CD8-positive, alpha-beta memory T cell (primary cell): ENCODE measurements at places on chromosomes 1 and 21.

- DNase-seq, result no peak
Observed at GRCh38 chr1:168088511-168089325, 48.0 kb downstream of the GPR161 start.

DNA sequence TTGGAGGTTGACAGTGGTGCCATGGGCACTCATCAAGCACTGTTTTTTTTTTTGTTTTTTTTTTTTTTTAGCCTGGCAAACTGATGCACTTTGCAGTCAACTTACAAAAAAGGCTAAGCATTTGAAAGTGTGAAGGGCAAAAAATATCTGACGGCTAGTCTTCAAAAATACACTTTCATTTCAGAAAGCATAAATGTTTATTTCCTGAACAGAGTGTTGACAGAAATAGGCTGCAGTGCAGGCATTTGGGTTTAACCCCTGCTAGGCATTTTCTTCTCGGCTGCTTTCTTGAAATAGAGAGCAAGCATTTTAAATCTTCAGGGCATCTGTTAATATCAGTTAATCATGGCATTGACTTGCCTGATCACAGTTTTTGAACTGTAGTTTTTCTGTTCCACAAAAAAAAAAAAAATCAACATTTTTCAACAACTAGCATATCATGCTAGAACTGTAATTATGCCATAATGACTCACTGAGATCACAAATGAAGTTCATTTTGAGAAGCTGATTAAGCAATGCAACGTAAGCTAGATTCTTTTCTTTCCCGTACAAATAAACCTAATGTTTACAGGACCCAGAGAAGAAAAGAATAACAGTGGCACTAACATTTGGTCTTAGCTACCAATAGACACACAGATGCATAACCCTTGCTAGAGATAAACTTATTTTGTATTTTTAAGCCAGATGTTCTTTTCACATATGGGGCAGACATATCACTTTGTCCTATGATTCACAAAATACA is 100.4 kb upstream of the USH2A start:
- DNase-seq, result no peak

DNA sequence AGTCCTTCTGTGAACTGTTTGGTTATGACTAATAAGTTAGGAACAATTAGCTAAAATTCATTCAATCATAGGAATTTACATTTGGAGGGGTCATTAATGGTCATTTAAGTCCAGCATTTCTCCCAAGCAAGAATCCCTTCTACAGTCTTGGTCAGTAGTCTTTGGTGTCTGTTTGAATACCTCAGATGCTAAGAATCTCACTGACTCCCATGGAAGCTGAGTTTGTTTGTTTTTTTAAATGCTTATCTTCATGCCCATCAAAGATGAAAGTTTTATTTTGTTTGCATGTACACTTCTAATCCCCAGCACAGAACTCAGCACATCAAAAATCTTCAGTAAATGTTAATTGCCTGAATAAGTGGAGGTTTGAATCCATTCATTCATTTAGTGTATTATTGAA is 41.3 kb upstream of the SLC44A3 start:
- DNase-seq, result no peak

GRCh38 chr1:198850196-198850595 is 211.4 kb downstream of the PTPRC start:
- no peak for DNase-seq

DNA sequence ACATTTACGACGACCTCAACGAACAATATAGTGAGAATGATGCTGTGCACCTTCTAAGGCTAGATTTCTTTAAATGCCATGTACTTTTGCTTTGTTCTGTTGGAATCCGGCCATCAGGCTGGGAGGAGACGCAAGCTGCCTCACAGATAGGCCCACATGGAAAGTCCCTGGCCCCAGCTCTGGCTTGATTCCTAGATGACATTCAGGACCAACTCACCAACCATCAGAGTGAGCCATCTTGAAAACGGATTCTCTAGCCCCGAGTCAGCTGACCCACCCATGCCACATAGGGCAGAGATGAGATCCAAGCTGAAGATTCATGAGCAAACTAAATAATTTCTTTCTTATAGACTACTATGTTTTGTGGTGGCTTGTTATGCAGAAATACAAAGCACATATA is 164.4 kb downstream of the ZNF281 start:
- no peak for DNase-seq

- no peak for DNase-seq
Observed at GRCh38 chr1:225842788-225843425, 33.0 kb downstream of the EPHX1 start.

DNA sequence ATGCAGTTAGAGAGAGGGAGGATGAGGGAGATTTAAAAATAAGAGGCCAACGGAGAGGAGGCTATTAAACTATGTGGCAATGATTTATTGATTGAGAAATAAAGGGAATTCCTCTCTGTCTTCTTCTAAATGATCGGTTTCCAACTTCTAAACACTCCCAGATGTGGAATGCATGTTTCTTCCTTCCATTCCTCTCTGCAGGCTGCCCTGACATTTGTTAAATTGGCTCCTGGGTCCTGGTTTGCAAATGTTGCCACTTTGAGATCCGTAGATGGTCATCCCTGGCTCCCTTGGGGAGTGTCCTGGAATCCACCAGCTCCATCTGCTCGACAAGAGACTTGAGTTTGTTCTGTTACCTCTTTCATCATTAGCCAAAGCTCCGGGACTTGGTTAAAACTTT is 10.3 kb upstream of the C1orf198 start:
- DNase-seq, result no peak

- no peak for DNase-seq
Observed at GRCh38 chr1:33258788-33259274, 2.5 kb downstream of the ZNF362 start.

GRCh38 chr1:8586438-8586837 is 231.0 kb downstream of the RERE start:
- DNase-seq, result no peak

DNA sequence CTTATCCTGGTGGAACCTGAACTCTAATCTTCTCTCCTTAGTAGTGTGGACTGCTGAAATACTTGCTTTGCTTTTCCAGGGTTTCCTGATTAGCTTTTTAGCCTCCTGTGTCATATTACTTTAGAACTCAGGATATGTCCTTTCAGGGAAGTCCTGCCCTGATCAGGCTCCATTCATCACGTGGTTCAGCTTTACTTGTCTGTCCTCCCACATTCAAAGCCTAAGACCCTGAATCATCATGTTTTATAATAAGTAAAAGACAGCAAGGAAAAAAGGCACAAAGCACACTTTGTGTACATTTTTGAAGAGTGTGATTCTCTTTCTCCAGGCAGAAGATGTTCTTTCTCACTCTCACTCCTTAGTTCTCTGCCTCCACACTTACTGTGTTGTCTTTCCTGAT is 70.6 kb downstream of the PATJ start:
- DNase-seq, result no peak

DNA sequence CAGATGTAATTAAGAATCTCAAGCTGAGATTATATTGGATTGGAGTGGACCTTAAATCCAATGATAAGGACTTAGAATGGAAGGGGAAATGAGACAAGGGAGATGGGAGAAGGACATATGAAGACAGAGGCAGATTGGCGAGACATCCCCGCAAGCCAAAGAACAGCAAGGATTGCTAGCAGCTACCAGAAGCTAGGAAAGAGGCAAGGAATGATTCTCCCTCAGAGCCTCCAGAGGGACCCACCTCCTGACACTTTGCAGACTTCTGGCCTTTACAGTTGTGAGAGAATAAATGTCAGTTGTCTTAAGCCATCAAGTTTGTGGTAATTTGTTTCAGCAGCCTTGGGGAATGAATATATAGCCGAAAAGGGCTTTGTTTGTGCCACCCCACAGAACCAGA is 20.7 kb downstream of the METTL13 start:
- no peak for DNase-seq

DNA sequence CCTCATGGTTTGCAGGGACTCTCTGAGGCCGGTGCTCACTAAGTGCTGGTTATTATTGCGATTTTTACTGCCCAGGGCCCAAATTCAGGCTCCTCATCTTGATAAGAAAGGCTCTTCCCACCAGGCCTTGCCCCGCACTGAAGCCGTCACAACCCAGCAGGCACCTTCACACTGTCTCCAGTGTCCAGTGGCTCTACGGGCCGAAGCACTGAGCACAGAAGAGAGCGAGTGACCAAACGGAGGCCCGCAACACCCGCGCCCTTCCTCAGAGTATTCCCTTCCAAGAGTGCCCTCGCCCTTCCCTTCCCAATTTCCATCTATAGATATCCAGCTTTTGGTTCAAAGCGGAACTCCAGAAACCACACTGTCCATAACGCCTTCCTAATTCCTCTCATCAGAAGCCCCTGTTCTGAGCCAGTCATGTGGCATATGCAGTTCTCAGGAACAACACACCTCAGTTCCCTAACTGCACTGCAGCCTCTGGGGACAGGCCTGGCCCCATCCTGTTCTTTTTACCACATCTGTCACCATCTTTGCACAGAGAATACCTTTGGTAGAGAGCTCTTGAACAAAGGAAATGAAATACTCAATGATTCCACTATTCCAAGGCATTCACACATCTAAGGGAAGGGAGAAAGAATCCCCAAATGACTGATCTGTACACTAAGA is 15.1 kb downstream of the FALEC start:
- no peak for DNase-seq

- no peak for DNase-seq
Observed at GRCh38 chr1:164868990-164869389, 310.0 kb downstream of the PBX1 start.

DNA sequence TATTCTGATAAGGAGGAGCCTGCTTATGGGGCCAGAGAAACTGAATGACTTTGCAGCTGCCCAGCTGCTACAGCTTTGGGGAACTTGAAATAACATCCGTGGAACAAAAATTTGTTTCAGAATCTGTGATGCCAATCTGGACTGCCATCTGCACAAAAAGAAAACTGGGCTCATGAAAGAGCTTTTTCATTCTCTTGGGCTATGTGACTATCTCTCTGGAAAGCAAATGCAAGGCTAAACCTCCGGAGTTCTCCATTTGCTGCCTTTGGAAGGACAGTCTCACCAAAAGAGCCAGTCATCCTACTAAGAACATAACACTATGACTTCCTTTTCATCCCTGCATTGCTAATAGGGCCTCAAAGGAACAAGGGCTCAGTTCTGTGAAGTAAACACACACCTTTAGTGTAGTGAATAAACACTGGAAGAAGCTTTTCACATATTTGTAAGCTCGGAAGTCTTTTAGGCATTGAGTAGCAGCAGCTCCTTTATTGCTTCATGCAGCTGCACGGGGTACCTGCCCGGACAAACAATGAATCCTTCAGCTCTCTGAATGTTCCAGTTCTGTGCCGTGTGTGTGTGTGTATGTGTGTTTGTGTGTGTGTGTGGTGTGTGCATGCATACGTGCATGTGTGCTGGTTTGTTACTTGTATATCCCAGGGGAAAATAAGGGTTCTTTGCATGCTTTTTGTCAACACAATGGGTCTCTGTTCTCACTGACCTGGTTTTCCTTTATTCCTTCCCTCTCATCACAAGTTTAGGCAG is 255.5 kb upstream of the SGIP1 start:
- no peak for DNase-seq

GRCh38 chr1:201486187-201486586 is 17.2 kb upstream of the PHLDA3 start:
- no peak for DNase-seq

GRCh38 chr1:37174876-37175275 is 140.6 kb upstream of the GRIK3 start:
- DNase-seq, result no peak

DNA sequence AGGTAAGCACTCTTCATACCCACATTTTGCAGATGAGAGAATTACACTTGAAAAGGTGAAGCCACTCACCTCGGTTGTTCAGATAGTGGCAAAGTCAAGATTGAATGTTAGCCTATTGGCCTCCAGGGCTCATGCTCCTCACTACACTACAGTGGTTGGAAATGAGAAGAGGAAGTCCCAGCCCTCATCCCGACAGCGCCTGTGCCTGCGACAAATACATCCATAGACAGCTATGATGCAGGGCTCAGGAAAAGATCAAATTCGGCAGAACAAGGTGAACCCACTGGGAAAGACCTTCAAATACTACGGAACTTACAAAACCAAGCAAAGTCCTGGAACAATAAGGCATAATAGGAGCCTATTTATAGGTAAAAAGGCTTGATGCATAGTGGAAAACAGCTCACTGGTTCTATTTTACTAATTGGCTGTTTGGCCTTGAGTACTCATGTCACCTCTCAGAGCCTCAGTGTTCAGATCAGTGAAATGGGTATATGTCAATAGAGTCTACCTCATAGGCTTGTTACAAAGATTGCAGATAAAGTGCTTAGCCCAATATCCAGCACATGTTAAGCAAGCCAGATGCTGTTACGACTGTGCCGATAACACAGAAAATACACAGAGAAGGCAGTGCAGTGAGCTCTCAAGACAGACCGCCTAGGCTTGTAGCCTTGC is 3.5 kb downstream of the SPOCD1 start:
- no peak for DNase-seq

- DNase-seq, result no peak
Observed at GRCh38 chr1:244968881-244969280, 104.5 kb upstream of the HNRNPU start.

GRCh38 chr21:20997311-20997635 is 936 bp upstream of the NCAM2 start:
- DNase-seq, result no peak

DNA sequence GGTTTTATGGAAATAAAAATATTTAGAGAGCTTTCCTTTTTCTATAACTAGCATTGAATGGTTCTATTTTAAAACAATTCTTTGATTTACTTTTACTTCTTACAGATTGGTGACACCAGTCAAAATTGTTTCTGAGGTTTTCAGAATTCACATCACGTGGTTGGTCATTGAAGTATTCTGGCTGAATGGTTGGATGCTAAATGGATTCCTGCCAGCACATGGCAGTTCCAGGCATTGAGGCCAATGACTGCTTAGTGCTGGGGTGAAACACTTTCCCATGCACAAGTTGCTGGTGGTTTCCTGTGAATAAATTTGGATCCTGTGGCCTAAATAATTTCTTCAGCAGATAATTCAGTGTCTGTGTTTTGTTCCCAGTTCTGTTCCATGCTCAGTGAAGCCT is 20.6 kb downstream of the NCAM2 start:
- DNase-seq, result no peak

GRCh38 chr1:204092632-204093420 is 19.9 kb downstream of the SOX13 start:
- no peak for DNase-seq

DNA sequence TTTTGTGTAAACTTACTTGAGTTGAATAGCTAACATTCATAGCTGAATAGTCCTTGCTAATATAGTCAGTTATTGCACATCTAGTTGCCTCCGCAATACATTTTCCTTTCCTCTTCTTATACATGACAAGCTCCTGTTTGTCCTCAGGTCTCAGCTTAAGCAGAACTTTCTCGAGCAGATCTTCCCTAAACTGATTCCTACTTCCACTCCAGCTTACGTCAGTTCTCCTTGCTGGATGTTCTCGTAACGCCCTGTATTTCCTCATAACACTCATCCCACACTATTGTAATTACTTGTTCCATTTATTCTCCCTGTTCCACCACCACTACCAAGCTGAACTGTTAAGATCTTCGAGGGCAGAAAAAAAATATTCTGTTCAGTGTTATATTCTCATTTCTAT is 15.1 kb upstream of the OMA1 start:
- no peak for DNase-seq

- peak; percentile 82 for DNase-seq
Observed at GRCh38 chr1:21293537-21294265, 3.4 kb upstream of the ECE1 start.

GRCh38 chr1:44999232-44999631 is 11.9 kb downstream of the HECTD3 start:
- DNase-seq, result no peak

GRCh38 chr1:228066416-228066815 is 16.1 kb upstream of the ARF1 start:
- no peak for DNase-seq
